ENCODE measurements at places on chromosomes 12 and 14.

- no peak for DNase-seq
Measured at GRCh38 chr14:53613404-53614253, 343.0 kb downstream of the BMP4 start.

- DNase-seq = peak; percentile 62
Measured at GRCh38 chr12:28191051-28192048, 1.1 kb downstream of the CCDC91 start.

DNA sequence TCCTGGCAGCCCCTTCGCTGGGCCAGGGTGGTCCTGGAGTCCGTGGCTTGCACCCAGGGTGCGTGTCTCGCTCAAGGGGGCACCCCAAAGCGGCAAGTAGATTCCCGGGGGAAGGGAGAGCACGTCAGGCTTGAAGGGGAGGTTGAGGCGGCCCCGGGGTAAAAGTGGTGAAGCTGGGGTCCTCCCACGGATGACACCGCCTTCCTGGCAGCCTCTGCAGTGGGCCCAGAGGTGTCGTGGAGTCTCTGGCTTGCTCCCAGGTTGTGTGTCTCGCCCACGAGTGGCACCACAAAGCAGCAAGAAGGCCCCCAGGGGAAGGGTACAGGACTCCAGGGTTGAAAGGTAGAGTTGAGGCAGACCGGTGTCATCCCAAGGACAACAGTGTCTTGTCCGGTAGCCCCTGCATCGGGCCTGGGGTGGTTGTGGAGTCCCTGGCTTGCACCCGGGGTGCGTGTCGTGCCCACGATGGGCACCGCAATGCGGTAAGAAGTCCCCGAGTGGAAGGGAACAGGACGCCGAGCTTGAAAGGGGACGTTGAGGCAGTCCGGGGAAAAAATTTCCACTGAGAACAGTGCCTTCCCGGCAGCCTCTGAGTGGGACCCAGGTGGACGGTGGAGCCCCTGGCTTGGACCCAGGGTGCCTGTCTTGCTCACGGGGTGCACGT, 158.0 kb upstream of the ALG10B start:
- no peak for DNase-seq

DNA sequence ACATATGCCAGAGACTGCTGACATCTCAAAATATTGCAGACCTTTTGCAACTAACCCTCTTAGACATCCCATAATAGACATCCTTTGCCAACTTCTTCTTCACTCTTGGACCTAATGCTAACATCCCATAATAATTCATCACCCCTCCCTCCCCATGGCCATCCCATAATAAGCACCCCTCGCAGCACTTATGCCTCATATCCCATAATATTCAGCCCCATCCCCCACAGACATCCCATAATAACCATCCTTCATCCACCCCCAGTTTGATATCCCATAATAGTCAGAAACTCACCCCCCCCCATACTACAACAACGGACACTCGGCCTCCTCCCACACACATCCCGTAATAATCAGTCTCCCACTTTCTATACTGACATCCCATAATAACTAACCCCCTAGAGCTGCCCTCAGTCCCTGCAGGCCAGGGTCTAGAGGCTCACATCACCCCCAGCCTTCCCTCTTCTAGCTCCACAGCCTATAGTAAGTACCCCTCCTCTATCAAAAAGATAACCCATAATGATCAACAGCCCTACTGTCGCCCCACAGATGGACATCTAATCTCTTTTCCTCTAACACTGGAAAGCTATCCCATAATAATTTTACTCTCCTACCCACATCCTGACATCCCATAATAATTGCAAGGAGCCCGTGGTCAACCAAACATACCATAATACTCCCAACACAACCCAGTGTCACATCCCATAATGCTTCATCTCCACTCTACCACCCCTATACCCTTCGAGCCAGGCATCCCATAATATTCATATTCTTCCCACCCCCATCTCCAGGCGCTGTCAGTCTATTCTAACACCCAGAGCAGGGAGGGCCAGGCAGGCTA, 792 bp upstream of the CHD4 start:
- peak; percentile 76 for DNase-seq

- no peak for DNase-seq
Measured at GRCh38 chr14:55519473-55520080, 60.4 kb upstream of the KTN1 start.

- DNase-seq = no peak
Measured at GRCh38 chr12:14930299-14930698, 8.0 kb downstream of the ERP27 start.

- DNase-seq = no peak
Measured at GRCh38 chr14:59619061-59619460, 42.4 kb upstream of the CCDC175 start.

- DNase-seq = no peak
Measured at GRCh38 chr12:54173906-54174471, 14.8 kb downstream of the SMUG1 start.

DNA sequence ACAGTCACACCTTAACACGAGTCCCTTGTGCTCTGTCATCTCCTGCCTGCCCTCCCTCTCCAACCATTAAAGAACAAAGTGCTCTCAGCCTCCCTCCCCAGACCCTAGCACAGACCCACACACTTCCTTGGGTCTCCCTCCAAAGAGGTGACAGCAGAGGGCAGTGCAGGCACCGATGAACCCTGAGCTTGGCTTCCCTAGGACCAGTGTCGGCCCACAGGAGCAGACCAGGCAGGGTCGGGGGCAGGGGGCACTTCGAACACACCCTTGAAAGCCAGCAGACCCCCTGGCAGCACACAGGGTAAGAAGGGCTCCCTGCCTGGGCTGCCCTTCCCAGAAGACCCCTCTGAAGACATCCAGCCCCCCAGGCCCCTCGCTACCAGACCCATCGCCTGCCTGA, 7.0 kb downstream of the CDK2AP1 start:
- peak; percentile 15 for DNase-seq

DNA sequence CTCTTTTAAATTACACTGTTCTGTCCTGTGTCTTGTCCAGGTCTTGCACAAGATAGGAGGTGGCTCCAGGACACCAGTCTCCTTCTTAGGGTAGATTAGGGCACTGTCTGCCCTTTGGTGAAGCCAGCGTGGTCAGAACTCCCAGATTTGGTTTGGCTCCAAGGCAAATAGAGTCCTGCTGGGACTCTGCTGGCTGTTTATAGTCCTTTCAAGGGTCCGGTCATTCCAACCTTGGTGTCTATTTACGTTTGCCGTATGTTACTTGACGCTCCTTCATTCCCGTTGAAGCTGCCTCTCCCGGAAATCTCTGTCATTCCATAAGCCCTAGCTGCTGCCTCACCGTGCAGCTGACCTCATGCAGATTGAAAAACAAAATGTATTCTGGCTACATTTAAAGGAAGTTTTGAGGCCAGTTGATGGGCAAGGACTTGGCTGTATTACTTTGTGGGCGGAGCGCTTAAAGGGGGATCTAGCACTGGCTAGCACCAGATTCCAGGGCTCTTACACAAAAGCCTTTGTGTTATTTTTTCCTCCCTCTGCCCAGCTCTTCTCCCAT, 180.6 kb downstream of the AKAP6 start:
- DNase-seq = no peak

DNA sequence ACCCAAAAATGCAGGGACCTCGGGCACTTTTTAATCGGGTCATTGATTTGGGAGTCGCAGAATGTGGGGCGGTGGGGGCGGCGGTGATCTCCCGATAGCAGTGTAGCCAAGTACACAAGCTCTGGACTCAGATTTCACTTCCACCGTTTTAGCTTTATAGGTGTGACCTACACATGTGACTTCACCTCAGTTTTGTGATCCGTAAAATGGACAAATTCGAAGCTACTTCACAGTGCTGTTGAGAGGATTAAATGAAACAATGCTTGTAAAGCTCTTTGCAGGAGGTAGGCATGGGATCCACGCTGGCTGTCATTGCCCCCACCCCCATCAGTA, 478 bp downstream of the RITA1 start:
- no peak for DNase-seq

DNA sequence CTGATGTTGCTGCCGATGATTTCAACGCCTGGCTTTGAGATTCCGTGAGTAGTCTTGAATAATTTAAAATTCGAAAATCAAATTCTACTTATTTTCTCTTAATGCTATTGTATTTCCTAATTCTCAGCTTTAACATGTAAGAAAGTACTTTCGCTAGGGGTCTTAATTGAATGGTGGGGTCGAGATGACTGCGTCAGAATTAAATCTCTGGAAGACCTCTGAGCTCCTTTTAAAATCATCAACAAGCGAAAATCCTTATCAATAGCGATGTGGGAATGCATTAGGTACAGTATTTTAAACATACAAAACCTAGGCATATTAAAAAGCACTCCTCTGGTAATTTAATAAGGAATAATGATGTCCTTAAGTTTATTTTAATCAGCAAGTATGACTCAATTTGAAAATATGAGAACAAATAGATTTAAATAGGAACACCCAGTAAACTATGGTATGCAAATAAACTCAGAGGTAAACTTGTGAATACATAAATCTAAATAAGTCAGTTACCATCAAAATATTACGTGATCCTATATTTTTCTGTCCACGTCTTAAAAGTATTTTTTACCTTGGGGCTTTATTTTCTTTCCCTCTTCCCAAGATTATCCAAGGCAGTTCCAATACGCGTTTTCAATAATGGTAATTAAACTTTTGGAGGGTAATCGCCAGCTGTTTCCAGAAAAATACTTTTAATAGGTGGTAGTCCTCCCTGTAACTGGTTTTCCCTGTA, 1.4 kb downstream of the FOXA1 start:
- no peak for DNase-seq

- DNase-seq = no peak
Measured at GRCh38 chr14:104986487-104987164, 1.0 kb downstream of the CLBA1 start.

- DNase-seq = no peak
Measured at GRCh38 chr12:11777451-11777850, 128.0 kb downstream of the ETV6 start.

DNA sequence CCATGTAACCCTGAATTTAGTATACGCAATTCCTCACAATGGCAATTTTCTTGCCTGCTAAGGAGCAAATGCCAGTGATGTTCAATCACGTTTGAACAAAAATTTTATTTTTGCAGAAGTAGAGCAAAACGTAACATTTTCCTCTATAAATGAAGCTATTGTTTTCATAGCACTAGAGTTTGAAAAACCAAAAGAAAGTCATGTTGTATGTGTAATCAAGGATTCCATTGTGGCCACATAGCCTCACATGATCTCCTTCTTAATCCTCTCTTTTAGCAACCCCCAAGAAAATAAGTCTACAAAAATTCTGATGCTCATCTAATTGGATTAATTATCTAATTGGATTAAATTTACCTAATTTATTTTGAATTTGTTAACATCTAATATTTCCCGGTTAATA, 1217.4 kb upstream of the FLRT2 start:
- DNase-seq = no peak

GRCh38 chr14:58844544-58844943, 206.8 kb downstream of the DACT1 start:
- no peak for DNase-seq

DNA sequence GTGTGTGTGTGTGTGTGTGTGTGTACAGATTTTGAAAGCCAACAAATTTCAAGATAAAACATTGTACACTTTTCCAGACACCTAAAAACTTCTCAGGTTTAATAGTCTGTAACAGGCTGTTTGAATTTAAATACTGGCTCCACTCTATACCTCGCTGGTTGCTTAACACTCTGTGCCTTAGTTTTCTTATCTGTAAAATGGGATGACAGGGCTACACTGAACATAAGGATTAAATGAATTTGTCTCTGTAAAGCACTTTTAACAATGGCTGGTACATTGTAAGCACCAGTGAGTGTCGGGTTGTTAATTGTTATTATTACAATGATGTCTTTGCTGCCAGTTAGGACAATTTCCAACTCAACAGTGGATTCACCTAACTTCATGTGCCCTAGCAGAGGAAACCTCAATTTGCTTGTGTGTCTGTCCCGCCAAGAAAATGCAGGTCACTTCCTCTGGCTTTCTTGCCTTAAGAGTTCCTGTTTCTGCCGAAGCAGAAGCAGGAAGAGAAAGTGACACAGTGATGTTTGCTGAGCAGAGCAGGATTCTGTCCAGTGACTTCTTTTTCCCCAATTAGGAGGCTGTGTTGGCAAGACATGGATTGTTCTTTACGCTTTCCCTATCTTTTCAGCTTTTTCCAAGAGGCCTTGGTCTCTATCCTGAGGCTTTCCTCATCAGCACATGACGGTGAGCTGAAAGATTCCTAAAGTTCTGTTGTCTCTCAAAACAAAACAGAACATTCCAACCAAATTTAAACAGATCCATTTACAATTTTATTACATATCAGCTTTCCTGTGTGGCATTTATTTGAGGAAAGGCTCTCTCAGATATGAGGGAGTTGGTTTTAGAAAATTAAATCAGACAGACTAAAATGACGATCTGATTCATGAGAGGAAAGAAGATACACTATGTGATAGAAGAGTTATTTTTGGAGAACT, 154.1 kb upstream of the ATP2B1 start:
- DNase-seq = peak; percentile 92

GRCh38 chr14:34204774-34205173, 253.9 kb upstream of the EGLN3 start:
- no peak for DNase-seq

DNA sequence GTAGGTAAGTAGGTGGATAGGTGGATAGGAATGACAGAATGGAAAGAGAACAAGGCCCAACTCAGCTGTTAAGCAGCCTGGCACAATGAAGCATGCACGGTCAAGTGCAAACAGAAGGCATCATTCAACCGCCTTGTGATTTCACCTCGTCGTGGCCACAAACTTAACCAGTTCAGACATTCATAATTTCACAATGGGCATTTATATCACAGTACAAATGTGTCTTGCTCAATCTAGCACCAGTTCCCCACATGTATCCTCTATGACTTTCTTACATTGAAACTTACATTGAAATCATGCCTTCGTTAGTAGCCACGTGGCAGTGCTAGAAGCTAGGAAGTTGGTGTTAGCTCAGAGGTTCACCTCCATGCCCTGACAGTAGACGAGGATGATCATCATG, 207.5 kb downstream of the ETV6 start:
- DNase-seq = peak; percentile 93

DNA sequence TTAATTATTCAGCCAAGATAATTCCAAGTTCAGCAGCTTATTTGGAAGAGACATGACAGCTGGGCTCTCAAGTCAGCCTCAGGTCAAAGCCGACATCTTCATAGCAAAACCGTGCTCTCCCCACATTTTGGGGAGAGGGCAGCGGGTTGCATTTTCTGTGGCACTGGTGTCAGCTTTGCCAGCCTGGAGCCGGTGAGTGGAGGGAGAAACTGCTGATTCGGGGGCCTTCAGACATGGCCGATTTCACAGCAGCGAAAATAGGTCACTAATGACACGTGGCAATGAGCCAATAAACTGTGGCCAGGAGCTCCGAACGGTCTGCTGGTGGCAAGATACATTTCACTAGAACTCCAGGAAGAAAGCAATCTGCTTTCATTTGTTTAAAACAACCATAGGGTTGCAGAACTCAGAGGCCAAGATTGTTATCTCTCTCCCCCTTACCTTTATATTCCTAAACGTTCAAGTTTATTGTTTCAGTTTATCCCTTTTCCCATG, 173.2 kb downstream of the CAND1 start:
- DNase-seq = no peak

Data from AML-193 (cell line).